CD8-positive, alpha-beta T cell (primary cell): ENCODE measurements at places on chromosomes 1 and 21.
A peak's percentile ranks its signal among the peaks of the same experiment; 100 is the strongest.

GRCh38 chr1:57623791-57624538 is 200.1 kb upstream of the DAB1 start:
- DNase-seq, result no peak

DNA sequence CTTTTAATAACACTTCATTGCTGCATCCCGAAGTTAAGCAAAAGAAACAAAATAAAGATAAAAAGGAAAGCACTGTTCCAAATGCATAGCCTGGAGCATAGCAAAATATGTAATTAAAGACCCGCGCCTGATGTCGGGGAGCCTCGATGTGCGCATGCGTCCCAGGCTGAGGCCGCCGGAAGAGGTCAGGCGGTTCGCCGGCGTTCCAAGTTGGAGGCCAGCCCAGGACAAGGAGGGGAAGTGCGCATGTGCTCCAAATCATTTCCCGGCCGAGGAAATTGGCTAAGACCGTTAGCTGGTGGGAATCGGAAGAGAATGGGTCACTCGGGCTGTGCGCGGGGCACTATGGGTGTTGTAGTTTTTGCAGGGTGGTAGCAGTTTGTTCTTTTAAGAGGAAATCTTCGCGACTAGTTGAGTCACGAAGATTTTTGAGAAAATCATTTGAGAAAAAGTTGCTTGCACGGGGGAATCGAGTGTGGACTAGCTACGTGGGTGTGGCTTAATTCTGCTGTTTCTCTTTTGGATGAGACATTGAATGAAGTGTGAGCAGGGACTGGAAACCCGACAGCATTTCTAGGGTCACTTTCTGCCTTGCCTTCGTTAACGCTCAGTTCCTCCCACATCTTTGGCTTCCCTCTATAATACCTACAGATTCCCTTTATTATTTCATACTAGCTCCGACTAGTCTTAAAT is 31.0 kb upstream of the CD1D start:
- peak; percentile 53 for DNase-seq

GRCh38 chr1:28494737-28495136 is 11.1 kb upstream of the RCC1 start:
- DNase-seq, result no peak

DNA sequence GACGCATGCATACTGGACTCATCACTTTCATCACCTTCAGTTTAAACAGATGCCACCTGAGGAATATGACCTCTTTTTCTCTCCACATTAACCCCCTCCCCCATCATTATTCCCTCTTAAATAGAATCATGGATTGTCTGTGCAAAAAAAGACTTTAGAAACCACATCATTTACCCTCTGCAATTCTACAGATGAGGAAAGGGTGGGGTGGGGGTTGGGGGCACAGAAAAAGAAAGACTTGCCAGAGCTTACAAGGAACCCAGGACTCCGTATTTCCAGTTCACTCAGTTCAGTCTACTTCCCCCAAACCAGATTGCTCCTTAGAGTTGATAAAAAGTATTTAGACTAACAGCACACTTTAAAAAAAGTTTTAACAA is 26.2 kb upstream of the NFIA start:
- no peak for DNase-seq

DNA sequence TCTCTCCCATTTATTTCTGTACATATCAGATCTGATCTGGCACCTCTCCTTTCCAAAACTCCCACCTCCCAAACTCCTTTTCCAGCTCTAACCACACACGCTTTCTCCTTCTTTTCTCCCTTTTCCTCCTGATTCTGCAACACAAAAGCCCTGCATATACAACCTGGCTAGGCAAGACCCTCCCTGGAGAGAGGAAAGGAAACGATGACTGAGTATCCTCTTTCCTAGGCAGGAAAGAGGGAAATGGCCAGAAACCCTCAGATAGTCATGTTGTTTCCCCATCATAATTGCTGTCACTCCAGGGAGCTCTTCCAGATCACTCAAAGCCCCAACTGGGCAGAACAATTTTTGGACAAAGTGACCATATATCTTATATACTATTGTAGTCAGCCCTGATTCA is 32.3 kb upstream of the PRELP start:
- DNase-seq, result no peak

- no peak for DNase-seq
These were observed 46.8 kb upstream of the TARDBP start for GRCh38 chr1:10965546-10966226.

DNA sequence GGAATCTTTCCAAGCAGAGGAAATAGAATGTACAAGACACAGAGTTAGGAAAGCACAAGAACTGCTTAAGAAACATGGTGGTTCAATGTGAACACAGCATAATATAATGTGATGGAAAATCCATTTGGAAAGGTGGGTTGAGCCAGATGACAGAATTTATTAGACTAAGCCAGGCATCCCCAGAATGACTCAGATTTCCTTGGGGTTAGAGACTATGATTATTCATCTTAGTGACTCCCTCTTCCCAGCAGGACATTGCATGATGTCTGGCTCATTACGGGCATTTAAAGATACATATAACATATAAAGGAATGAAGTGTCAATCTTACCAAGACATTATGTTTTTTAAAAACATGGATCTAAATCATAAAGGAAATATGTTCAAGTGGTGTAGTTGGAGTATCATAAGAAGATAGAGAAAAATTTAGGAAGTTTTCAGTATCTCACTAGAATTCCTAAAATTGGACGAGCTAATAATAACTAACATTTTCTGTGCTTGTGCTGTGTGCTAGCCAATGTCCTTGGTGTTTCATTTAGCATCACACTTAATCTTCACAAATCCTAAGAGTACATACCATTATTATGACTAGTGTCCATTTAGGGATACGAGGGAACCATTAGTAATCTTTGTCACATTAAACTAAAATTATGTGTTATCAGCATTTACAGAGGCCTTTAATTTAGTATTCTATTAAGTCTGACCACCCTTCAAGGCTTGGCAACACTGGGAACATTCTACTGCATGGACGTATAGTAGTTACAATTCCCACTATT is 41.0 kb upstream of the ST6GALNAC5 start:
- DNase-seq, result no peak

- DNase-seq, result no peak
These were observed 3.6 kb upstream of the VWA1 start for GRCh38 chr1:1431845-1432273.

GRCh38 chr21:28518630-28519029 is 474.0 kb downstream of the LTN1 start:
- no peak for DNase-seq

DNA sequence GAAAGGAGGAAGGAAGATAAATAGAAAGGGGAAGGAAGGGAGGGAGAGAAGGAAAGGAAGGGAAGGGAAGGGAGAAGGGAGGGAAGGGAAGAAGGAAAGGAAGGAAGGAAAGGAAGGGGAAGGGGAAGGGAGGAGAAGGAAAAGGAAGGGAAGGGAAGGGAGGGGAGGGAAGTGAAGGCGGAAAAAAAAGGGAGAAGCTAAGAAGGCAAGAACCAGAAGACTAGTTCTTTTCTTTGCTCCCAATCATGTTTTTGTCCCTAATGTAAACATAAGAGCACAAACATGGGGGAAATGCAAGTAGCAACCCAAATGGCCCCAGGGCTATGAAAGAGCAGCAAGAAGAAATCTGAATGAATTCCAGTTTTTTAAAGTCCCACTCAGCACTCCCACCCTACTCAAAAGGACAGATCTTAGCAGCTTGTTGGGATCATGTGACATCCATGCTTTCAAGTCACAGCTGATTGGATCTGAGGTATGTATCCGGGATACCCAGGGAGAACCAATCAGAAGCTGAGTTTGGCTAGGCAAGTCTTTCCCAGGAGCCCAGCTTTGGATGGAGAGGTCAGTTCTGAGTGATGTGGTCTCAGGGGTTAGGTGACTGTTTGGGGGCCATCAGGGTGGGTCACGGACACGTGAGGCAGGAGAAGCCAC is 24.2 kb upstream of the FHAD1 start:
- no peak for DNase-seq

DNA sequence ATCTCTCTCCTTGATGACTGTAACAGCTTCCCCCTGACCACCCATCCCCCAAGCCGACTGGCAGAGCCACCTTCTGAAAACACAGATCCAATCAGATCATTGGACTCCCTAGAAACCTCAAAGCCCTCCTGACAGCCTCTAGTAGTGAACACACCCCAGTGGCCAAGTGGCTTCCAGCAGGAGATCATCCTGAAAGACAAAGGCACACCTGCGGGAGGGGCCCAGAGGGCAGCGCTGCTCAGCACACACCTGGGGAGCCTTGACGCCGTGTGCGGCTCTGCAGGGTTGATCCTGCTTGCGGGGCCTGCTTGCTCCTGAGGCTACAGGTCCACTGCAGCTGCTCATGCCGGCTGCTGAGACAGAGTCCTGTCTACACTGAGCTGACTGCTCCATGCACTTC is 41.5 kb downstream of the SLC66A1 start:
- DNase-seq, result no peak
